ENCODE measurements at places on chromosomes 7 and 10.

- DNase-seq: peak; percentile 86
Measured at GRCh38 chr7:30478349-30479201, at the start of gene NOD1. Gene NOD1 (minus strand): TSS chr7:30478784. CDS start chr7:30456921, 21,863 bp downstream.

DNA sequence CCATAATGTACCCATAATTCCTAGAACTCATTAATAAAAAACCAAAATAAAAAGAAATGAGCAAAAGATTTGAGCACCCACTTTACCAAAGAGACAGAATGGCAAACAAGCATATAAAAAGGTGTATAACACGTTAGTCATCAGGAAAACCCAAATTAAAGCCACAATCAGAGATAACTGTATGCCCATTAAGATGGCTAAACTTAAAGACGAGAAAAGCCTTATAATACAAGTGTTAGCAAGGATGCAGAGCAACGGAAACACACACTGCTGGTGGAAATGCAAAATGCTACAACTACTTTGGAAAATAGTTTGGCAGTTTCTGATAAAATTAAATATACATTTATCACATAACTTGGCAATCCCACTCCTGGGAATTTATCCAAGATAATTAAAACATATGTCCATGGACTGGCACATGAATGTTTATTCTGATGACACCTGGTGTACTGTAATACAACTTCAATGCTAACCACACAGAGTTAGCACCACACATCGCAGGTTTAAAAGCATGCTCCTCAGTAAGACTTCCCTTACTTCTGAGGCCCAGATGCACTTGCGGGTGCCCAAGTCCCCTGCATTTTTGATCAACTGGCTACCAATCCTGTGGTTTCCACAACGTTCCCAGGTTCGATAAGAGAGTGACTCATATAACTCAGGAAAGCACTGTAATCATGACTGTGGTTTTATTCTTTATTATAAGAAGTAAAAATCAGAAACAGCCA is 158.6 kb downstream of the SNX13 start:
- DNase-seq: peak; percentile 67

DNA sequence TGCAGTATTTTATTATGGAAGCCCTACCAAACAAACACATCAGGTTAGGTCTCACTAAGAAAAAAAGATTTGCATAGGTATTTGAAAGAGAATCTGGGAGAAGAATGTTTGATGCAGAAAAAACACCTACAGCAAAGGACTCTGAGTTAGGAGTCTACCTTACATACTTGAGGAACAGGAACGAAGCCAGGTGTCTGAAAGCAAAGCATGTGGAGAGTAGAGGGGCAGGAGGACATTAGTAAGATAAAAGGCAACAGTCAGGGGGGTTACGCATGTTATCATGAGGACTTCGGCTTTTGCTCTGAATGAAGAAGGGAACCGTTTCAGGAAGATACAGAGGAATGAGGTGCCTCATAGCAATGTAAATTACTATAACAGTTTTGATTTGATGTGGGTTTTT is 87.9 kb upstream of the PTER start:
- DNase-seq: no peak

- DNase-seq: no peak
Measured at GRCh38 chr7:27410812-27411544, 168.4 kb downstream of the EVX1 start.

- no peak for DNase-seq
Measured at GRCh38 chr7:130897515-130898419, 163.8 kb upstream of the KLF14 start.

DNA sequence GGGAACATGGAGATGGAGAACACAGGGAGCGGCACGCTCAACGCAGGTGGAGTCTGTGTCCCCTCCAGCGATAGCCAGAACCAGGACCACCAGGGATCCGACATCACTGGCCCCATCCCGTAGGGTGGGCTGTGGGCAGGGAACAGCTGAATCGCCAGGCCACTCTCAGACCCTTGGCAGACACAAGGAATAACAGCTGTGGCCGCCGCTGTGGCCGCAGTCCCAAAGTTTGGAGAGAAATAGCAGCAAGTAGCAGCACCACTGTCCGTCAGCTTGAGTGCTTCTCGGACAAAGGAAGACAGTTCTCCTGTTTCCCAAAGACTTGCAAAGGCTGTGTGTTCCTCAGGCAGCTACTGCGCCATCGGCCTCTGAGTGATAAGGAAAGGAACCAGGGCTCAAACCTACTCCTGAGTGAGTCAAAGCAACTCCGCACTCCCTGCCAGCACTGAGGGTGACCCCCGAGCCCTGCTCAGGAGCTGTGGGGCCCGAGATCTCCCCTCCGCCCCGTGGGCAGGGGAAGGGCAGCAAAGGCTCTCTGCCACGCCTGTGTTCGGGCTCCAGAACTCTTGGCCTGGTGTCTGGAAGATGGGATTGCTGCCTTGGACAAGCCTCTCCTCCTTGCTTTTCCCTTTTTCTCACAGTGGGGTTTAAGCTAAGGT is 82.3 kb upstream of the FAM20C start:
- no peak for DNase-seq

DNA sequence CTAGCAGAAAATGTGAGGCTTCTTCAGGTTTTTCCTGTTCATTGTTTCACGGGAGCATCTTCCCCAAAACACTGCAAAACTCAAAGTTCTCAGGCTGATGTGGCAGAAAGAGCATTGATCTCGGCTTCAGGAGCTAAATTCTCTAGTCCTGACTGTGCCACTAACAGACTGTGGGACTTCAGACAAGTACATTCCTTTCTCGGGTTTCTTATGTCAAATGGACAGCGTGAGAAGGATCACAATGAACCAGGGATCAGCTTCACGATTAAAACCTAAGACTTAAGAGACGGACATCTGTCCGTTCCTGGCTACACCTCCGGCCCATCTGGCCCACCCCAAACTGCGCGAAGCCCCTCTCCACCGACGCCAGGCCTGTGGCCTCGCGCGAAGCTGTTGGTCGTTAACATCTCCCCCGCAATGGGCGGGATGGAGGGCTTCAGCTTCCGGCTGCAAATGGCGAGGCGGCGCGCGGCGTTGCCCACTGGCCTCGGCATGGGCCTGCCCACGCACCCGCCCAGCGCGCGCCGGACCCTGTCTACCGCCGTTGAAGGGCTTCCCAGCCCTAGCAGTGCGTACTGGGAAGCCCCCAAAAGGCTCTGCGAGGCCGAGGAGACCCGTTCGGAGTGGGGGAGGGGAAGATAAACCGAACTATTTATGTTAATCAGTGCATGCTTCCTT is 549 bp upstream of the DDX50 start:
- DNase-seq: no peak

DNA sequence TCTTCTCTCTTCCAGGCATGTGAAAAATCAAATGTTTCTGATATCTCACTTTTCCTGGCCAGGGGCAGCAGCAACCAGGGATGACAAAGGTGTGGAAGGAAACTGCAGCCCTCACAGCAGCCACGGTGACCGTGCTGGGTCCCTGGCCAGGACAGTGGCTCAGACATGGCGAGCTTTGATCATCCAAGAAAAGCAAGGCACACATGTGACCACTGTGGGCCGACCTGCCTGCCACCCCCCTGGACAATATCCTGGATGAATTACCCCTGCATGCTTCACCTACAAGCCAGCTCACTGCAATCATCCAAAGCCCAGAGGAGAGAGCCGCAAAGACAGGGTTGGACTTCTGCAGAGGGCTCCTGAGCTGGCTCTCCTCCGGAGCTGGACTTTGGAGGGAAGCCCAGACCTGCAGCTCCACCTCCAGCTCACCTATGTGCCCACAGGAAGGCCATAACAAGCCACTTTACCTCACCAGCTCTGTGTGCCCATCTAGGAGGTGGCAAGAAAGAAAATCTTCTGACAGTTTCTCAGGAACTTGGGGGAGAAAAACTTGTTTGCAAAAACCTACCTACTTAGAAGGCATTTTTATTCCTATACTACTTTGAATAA is 2.7 kb downstream of the CHST15 start:
- no peak for DNase-seq
